ENCODE measurements at places on chromosomes 16 and 17.

DNA sequence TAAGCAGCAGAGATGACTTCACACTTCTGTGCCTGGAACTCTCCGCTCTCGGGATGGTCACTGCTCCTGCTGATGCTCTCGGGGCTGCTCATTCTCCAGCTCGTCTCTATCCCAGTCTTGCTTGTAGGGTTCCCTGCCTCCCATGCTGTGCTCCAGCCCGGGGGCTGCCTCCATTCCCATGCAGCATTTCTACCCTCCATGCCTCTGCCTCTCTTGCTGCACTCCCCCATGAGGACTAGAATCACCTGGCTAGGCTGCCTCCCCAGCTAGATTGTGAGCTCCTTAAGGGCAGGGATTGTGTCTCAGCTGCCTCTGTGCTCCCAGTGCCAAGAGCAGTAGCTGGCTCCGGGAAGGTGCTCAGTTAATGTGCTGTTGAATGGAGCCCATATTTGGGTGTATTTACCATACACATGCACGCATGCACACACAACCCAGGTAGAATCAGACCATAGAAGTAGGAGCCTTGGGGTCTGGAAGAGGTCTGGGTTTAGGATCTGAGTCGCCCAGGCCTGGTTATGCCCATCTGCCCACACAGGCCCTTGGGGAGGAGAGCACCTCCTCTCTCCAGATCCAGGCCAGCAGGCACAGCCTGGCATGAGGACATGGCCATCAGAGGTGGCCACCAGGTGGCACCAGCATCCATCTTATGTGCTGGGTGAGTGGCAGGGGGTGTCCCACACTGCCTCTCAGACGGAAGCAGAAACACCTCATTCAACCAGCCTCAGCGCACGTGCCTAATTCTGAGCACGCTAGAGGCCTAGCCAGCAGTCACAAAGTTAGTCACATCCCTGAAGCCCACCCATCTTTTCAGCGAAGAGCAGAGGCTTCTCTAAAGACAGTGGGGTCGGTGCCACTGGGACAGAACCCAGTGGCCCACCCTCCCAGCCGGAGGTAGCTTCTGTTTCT lies 9.3 kb downstream of the GIT1 start:
- peak; percentile 77 for DNase-seq

- no peak for DNase-seq
These were observed 999 bp upstream of the FLYWCH2 start for GRCh38 chr16:2881783-2882649.

DNA sequence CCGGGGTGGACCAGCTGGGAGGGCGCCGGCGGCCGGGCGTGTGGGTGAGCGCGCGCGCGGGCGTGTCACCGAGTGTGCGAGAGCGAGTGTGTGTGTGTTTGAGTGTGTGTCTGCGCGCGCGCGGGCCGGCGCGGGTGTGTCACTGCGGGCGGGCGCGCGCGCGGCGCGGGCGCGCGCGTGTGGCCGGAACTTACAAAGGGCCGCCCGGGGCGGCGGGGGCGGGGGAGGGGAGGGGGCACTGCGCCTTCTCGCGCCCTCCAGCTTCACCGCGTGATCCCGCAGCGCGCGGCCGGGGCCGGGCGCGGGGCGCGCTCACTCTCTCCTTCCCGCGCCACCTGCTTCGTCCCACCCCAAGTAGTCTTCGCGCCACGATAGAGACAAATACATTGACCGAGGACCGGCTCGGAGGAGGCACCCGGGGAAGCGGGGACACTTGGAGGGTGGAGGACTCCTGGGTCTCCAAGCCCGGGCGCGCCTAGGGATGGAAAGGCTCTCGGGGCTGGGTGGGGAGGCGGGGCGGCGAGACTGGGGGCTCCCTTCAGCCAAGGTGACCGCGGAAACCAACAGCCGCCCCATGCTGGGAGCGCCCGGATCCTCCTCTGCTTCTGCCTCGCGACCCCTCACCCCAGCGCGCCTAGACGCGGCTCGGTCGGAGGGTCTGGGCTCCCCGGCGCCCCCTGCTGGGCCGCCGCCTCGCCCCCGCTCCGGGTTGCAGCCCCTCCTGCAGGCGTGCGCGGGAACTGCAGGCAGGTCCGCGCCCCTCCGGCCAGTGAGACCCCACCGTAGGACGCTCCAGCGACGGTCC lies at the start of gene SRCIN1:
Gene SRCIN1, minus strand, starts transcription at position 112 of the 805 bp plus-strand sequence. CDS start 247 bp downstream, outside the sequence.
- no peak for DNase-seq

- no peak for DNase-seq
These were observed 15.4 kb upstream of the MYO18A start for GRCh38 chr17:29195465-29196081.

DNA sequence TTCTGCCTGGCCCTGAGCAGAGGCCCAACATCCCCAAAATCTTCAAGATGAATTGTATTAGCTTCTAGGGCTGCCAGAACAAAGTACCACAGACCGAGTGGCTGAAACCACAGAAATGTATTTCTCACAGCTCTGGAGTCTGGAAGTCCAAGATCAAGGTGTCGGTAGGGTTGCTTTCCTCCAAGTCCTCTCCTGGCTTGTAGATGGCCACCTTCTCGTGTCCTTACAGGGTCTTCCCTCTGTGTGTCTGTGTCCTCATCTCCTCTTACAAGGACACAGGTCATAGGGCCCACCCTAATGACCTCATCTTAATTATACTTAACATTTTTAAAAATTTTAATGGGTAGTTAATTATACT lies 215.7 kb downstream of the NTN1 start:
- DNase-seq: no peak

All from DMS 273 treated with DMSO at 0.1 percent for 48 hours (cell line).